ENCODE measurements at places on chromosomes 3 and 15.

- DNase-seq, result no peak
Measured at GRCh38 chr3:120130656-120131055, 36.4 kb upstream of the GSK3B start.

- DNase-seq, result no peak
Measured at GRCh38 chr3:158847885-158848284, 46.0 kb downstream of the MFSD1 start.

GRCh38 chr3:62655691-62656063, 219.5 kb downstream of the CADPS start:
- no peak for DNase-seq

- no peak for DNase-seq
Measured at GRCh38 chr3:169686874-169687273, 23.4 kb upstream of the MECOM start.

GRCh38 chr15:76158815-76159214, 99.0 kb downstream of the TMEM266 start:
- DNase-seq, result no peak

DNA sequence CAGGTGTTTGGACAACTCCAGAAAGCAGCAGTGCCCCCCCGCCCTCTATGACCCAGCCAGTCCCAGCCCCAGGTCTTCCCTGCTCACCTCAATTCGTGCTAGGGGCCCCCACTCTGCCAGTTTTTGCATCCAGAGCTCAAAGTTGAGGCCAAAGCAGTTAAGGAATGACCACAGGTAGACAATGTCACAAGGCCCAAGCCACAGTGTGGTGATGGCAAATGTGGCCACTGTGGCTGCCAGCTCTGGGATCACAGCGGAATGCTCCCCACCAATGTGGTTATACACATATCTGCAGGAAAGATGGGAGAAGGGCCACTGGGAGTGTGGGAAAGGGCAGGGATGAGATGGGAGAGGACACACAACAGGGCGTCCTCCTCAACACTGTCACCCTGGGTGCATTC, 8.2 kb downstream of the KLHL40 start:
- DNase-seq, result no peak

DNA sequence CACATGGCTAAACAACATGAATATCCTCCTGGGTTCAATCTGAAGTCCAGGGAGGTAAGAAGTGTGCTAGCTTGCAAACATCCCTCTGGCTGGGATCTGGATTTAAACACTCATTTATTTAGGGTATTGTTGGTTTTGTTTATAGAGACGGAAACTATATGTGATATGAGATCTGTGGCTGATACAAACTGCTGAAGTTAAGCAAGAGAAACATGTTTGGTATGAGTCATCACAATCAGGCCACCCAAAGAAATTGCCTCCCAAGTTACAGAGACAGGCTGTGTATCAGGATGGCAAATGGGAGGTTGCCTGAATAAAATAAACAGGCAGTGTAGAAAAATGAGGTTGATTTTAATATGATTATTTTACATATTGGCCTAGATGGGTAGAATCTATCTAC, 562.1 kb downstream of the IGSF11 start:
- DNase-seq, result no peak

GRCh38 chr3:24500806-24501205, 6.2 kb upstream of the THRB start:
- no peak for DNase-seq

GRCh38 chr3:176415661-176416295, 781.5 kb downstream of the TBL1XR1 start:
- DNase-seq, result no peak

GRCh38 chr3:80190051-80190450, 422.3 kb upstream of the ROBO1 start:
- DNase-seq, result no peak

DNA sequence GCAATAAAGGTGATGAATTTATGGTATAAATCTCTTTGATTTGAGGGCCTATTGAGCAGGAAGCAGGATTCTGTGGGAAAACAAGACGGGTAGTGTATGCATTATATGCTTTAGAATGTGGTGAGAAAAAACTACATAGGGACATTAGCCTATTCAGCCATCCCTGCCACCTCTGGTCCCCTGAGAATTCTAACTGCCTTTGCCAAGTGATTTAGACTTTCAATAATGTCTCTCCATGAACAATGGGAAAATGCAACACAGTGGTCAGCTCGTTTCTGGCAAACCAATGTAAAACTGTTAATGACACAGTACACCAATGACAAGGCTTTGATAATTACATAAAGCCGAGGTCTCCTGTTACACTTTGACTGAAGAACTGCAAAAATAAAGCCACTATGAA, 314.7 kb upstream of the CNTN4 start:
- no peak for DNase-seq

- DNase-seq, result peak; percentile 70
Measured at GRCh38 chr15:45162771-45163507, 24.8 kb downstream of the SHF start.

DNA sequence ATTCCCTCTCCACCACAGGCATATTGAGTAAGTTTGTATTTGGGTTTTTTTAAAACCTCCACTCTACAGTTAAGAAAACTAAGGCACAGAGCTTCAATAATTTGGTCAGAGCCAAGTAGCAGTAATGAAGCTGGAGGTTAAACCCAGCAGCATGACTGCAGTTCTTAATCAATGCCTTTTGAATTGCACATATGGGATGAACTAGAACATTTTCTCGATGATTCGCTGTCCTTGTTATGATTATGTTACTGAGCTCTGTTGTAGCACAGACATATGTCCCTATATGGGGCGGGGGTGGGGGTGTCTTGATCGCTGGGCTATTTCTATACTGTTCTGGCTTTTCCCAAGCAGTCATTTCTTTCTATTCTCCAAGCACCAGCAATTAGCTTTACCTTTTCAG, 1.6 kb upstream of the CCR5 start:
- DNase-seq, result no peak

GRCh38 chr3:44439499-44440295, 37.8 kb downstream of the ZNF445 start:
- peak; percentile 81 for DNase-seq

DNA sequence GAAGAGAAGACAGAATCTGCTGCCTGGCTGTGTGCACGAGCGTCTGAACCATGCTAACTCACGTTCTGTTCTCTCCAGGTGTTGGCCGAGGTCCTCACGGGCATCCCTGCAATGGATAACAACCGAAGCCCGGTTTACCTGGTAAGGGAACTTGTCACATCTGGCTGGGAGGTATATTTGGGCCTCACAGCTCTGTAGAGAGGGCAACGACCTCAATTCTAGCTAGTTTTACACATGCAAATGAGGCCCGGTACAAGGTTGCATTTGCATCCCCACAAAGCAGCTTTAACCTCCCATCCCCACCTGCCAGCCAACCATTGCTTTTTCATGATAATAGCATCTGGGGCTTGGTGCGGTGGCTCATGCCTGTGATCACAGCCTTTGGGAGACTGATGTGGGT, 22.0 kb upstream of the TATDN2 start:
- no peak for DNase-seq

DNA sequence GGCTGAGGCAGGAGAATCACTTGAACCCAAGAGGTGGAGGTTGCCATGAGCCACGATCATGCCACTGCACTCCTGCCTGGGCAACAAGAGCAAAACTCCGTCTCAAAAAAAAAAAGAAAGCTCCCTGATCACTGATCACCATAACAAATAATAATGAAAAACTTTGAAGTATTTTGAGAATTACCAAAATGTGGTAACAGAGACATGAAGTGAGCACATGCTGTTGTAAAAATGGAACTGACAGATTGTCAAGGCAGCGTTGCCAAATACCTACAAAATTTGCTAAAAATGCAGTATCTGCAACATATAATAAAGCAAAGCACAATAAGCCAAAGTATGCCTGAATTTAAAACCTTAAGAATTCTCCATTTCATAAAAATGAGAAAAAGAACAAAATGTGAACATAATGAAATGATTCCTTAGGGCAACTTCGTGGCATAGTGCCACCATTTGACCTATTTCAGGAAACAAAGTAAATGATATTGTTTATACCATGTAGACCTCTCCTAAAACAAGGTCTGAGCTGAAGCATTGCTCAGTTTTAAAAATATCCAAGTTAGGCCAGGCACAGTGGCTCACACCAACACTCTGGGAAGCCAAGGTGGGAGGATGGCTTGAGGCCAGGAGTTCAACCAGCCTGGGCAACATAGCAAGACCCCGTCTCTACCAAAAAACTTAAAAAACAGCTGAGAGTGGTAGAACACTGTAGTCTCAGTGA, 5.8 kb downstream of the USP4 start:
- DNase-seq, result no peak

- no peak for DNase-seq
Measured at GRCh38 chr3:195812366-195812765, 637 bp upstream of the MUC4 start.

DNA sequence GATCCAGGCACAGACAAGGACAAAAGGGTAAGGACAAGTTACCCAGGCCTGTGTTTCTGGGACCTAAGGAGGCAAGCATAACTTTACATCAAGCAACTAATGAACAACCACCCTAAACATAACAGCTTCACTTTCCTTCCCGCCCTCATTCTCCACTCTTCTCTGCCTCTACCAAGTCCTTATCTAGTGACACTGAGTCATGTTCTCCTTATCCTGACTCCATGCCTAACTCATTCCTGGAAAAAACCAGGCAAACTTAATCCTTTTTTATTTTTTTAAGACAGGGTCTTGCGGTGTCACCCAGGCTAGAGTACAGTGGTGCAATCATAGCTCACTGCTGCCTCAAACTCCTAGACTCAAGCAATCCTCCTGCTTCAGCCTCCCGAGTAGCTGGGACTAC, 44.5 kb downstream of the TMEM44 start:
- DNase-seq, result no peak
